Amygdala (tissue), 56 donors: ENCODE measurements at places on chromosomes 12 and 14.

DNA sequence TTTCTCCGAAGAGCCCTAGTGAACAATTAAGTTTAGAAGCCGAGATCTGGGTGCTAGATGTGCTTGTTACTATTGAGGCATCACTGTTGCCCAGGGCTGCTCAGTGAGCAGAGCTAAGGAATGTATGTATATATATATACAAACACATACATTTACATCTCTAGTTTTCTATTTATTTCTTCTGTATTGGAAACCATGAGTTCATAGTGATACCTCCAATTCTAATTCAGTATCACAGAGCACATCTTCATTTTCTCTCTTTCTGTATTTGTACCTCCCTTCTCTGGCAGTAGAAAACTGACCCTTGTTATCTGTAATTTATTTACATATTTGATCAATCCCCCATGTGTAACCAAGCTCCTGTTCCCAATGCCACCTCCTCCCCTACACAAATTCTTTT is 40.7 kb upstream of the FUT8 start:
- no peak for DNase-seq

DNA sequence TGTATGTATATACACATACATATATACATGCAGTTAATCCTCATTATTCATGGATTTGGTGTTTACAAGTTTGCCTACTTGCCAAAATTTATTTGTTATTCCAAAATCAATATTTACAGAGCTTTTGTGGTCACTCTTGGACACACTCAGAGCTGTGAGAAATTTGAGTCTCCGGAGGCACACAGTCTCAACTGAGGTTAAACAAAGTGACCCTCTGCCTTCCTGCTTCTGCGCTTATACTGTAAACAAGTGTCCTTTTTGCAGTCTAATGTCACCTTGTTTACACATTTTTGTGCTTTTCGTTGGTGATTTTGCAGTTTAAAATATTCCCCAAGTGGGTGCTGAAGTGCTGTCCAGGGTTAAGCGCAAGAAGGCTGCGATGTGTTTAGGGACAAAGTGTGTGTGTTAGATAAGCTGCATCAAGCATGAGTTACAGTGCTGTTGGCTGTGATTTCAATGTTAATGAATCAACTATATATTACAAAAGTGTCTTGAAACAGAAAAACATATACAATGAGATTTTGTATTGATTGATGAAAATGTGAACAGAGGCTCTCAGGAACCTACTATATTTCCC is 13.1 kb upstream of the LTA4H start:
- DNase-seq = no peak

GRCh38 chr12:7108003-7108795 is 815 bp downstream of the C1RL start:
- no peak for DNase-seq

- no peak for DNase-seq
These were observed 665 bp downstream of the RHOF start for GRCh38 chr12:121792607-121793439.

GRCh38 chr14:37140176-37140575 is 32.2 kb downstream of the SLC25A21 start:
- DNase-seq = no peak

DNA sequence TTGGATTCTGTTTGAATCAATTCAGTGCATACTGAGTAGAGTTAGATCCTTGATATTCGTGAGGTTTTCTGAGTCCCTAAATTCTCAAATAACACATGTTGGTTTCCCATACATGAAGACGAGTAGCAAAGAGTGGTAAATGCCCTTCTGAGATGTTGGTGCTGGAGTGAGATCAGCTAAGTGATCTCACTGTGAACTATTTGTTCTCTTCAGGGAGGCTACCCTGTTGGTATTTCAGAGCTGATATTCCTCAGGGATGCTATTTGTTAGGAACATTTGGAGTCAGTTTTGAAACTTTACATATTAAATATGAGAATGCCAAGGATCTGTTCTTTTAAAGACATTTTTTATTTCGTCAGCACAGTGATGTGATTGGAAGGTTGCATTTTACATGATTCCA is 54.7 kb downstream of the SUSD6 start:
- no peak for DNase-seq

DNA sequence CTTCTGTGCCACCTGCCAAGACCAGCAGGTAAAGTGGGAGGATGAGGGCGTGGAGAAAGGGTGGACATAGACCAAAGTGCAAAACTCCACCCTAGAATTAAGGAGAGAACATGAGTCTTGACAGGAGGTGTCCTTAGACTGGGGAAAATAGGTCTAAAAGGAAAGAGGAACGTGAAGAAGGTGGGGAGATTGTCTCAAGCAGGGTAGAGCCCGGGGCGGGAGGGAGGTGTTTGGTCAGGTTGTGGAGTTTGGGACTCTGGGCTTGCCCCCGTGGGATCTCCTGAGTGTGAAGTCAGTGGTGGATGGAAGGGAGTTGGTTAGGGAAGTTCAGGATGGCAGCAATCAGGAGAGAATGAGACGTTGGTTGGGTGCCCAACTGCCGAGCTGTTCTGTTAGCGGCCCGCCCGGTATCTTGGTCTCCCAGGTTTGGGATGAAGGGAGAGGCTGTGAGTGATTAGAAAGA is 386 bp downstream of the DGKA start:
- DNase-seq = no peak

DNA sequence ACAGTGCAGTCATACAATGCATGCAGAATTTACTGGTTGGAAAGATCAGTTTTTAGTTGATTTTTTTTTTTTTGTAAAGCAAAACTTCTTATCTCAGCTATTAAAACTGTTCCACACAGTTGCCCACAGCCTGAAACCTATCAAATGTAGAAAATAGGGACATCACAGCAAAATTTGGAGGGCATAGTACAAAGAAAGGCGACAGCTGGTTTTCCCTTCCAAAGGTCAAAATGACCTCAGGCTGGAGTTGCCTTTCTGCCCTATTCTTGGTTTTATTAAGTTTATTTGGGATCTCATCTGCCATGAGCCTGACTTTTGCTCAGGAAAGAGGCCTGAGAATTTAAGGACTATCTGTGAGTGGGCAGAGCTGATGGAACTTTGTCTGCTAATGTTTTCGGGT is 28.5 kb downstream of the NOPCHAP1 start:
- DNase-seq = no peak

- DNase-seq = no peak
These were observed 6.9 kb upstream of the IGF1 start for GRCh38 chr12:102487226-102487625.

DNA sequence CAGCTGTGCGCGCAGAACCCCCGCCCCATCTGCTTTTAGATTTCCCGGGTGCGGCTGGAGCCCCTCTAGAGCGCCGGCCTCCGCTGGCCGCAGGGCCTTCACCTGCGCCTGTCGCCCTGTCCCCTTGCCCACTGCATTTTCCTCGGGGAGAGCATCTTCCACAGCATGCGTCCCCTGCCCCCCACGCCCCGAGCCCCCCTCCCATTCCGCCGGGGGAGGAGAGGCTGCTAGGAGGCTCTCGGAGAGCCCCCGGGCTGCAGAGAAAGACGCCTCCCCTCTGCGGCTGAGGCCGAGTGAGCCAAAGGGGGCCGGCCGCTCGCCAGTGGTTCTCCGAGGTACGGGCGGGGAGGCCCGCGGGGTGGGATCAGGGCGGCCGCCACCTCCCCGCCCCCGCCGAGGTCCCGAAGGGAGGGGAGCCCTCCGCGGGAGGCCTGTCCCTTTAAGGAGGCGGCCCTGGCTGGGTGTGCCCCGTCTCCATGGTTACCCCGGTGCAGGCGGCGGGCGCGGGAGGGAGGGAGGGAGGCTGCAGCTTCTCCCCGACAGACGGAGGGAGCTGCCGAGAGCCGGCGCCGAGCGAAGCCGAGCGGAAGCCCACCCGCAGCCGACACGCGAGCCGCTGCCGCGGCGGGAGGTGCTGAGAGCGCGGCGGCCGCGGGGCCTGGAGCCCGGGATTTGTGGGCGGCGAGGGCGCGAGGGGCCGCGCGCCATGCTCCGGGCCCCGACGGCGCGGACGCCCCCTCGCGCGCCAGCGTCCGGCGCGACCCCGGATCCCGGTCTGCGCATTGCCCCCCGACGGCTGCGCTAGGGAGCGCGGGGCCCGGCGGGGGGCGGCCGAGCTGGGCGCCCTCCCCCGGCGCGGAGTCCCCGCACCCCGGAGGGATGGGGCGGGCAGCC is at the start of gene KCNH3:
Gene KCNH3 (plus strand): TSS at position 521 of the 894 bp plus-strand sequence. CDS start 387 bp downstream, outside the sequence.
- DNase-seq = peak; percentile 77

GRCh38 chr12:90037740-90038139 is 329.1 kb upstream of the ATP2B1 start:
- no peak for DNase-seq

DNA sequence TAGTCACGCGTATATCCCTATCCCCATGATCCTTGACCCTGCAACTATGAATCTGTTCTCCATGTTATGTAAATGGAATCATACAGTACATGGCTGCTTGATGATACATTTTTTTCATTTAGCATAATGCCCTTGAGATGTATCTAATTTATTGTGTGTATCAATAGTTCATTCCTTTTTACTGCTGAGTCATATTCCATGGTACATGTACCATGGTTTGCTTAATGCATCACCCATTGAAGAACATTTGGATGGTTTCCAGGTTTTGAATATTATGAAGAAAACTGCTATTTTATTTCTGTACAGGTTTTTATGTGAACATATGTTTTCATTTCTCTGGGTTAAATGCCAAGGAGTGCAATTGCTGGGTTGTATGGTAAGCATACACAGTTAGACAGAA is 4.0 kb upstream of the RNASE10 start:
- no peak for DNase-seq

- DNase-seq = no peak
These were observed 204.8 kb upstream of the IGF1 start for GRCh38 chr12:102685172-102685571.

DNA sequence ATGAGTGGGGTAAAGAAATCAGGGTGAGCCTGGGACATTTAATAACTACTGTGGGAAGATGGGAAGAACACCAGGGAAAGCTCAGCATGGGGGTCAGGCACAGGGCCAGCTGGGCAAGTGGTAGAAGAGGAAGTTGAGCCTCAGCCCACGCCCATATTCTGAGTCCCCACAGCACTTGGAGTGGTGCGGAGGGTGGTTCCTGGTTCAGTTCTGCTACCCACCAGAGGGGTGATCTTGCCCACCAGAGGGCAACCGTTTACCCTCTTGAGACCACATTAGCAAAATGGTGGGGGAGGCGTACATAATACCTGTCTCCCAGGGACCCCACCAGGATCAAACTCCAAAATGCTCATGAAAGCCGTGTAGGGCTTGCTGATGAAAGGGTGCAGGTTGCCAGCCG is 16.8 kb upstream of the ANKRD33 start:
- DNase-seq = no peak

DNA sequence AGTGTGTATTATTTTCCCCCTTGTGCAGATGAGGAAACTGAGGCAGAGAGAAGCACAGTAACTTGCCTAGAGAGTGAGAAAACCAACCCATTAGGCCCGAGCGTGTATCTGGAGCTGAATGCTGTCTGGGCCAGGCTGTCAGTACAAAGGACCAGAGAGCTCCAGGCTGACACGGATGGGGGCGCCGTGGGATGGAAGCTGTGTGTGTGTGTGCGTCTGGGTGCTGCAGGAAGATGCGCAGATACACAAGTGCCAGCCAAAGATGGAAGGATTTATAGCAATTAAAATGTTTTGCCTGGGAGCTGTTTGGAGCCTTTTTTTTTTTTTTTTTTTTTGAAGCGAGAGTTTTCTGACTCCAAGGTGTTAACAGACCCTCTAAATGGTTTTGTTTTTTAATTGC is 53.7 kb upstream of the GPATCH2L start:
- no peak for DNase-seq

GRCh38 chr12:23039834-23040233 is 414.9 kb downstream of the ETNK1 start:
- no peak for DNase-seq

GRCh38 chr12:131783915-131784541 is 44.2 kb upstream of the MMP17 start:
- DNase-seq = no peak

DNA sequence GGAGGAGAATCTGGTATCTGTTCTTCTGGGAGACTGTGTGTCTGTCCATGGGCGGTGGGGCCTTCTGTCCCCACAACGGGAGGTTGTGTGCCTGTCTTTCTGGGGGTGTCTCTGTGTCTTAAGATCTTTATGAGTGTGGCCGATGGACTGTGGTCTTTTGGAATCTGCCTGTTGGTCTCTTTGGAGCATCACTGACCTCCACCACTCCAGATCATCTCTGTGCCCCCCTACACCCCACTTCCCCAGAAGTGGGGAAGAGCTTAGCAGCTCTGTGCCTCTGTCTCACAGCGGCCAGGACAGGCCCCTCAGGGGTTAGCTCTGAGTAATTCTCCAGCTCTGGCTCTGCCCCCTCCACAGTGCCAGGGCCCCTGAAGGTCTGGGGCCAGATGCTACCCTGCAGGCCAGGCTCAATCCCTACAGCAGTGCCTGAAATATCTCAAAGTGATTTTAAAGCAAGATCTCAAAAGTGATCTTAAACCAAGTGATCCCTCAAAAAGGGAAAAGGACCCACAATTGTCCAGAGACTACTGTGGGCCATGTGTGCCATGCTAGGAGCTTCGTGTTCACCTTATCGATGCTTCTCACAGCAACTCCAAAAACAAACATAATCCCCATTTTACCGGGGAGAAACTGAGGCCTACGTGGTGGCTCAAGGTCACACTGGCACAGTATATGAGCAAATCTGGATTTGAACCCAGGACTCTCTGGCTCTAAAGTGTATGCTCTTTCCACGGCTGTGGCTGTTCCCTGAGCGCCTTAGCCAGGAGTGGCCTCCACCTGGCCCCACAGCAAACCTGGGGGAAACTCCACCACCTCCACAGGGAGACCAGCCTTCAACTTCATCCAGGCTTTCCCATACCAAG is 26.0 kb upstream of the KRT78 start:
- DNase-seq = no peak

- no peak for DNase-seq
These were observed 501.8 kb upstream of the TMPO start for GRCh38 chr12:98013560-98013959.

GRCh38 chr12:116482859-116483258 is 76.3 kb upstream of the MAP1LC3B2 start:
- DNase-seq = no peak

GRCh38 chr12:25301798-25302197 is 51.1 kb upstream of the KRAS start:
- DNase-seq = no peak

DNA sequence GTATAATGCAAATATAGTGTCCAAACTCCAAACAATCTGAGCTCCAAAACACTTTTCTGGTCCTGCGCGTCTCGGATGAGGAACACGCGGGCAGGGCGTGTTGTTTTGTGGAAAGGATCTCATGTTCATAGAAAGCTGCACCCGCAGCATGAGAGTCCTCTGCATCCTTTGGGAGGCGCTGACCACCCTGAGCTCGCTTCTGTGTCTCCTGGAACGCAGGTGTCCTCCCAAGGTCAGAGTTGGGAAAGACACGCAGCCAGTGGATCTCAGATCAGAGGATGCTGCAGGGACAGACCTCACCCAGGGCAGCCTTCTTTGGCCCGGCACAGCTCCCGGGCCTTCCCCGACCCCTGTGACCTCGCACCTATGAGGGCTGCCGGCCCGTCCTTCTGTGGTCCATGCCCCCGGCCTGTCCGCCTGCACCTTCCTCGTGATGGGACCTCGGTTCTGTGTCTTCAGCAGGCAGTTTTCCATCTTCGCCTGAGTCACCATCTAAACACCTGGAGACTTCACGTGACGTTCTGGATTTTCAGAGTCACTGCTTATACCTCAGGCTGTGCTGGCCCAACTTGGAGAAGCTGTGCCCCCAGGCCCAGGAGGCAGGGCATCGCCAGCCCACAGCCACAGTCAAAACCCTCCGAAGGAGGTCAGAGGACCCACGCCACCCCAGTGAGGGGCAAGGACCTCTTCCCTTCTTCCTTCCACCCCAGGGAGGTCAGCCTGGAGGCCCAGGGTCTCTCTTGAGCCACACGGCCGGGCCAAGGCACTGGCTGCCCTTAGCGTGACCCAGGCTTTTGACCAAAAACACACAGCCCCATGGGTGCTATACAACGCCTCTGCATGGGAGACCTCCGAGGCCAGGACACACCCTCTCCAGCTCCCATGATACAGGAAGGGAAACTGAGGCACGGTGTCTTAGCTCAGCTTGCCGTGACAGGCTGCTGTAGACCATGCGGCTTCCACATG is 25.9 kb downstream of the MMP17 start:
- no peak for DNase-seq
